ENCODE measurements at places on chromosomes 11 and 22.

GRCh38 chr22:47465809-47466208 is 703.4 kb downstream of the TBC1D22A start:
- no peak for DNase-seq

GRCh38 chr22:25567251-25567675 is 2.8 kb downstream of the GRK3 start:
- no peak for DNase-seq

DNA sequence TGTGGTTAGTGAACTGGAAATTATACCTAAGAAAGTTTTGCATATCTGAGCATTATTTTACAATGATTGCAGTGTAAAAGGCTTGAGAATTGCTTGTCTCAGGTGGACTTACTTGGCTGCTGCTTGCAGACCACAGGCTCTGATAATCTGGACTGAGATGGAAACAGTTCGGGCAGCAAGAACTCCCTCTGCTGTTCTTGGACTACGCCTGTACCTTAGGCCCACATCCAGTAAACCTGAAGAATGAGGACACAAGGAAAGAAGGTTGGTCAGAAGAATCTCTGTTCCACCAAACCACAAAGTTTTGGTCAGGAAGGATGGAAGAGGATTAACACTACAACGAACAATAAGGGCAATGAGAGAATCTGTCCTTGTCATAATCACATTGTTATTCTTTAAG is 80.1 kb downstream of the C2CD3 start:
- no peak for DNase-seq

DNA sequence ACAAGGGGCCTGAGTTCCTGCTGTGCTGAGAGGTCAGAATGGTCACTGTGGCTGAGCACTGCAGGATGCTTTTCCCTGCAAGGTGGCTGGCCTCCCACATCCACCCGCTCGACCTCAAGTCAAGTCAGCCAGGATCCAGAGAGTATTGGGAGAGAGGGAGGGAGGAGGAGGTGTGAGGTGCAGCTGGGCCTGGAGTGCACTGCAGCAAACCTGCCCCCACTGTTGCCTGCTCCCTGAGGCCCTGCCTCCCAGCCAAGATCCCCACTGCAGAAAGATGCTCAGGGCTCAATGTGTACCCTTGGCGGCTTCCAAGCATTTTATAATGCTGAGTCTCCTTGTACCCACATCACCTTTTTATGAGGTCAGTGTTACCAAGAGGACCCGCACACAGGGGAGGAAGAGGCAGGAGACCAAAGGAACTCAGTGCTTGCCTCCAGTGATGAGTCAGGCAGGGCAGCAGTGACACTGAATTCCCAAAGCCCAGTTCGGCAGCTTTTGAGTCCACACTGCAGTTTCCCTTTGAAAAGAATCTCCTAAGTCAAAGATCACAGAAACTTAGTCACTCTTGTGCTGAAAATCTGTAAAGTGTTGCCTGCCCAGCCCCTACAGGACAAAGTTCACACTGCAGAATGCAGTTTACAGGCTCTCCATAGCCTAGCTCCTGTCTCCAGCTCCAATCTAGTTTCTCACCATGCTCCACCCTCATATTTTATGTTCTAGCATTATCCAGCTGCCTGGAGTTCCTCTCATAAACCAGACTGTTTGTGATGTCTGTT is 3.1 kb downstream of the ENDOD1 start:
- no peak for DNase-seq

DNA sequence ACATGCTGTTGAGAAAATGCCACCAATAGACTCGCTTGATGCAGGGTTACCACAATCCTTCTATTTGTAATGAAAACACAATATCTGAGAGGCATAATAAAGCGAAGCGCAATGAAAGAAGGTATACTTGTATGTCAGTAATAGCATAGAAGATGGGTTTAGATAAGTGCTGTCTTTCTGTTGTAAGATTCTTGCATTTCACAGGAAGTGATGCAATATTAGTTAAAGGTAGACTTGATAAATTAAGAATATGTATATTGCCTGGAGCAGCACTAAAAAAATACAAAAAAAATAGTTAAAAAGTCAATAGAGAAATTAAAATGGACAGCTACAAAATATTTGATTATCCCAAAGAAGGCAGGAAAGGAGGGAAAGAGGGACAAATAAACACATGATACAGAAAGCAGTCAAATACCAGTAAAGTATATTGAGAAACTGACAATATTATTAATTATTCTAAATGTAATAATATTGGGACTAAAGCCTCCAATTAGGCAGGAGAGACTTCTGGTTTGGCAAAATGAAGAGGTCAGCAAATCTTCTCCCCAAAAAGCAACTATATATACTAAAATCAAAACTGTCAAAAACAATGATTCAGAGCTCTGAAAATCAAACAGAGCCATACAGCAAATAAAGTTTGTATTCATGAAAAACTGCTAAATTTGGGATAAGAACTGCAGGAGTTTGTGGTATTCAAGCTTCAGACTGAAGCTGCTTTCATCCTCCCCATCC is 46.6 kb upstream of the LRRC55 start:
- DNase-seq, result no peak

GRCh38 chr11:12789596-12790215 is 115.5 kb downstream of the TEAD1 start:
- DNase-seq, result peak; percentile 74

GRCh38 chr11:7903940-7904339 is 27.1 kb downstream of the OR10A6 start:
- no peak for DNase-seq

DNA sequence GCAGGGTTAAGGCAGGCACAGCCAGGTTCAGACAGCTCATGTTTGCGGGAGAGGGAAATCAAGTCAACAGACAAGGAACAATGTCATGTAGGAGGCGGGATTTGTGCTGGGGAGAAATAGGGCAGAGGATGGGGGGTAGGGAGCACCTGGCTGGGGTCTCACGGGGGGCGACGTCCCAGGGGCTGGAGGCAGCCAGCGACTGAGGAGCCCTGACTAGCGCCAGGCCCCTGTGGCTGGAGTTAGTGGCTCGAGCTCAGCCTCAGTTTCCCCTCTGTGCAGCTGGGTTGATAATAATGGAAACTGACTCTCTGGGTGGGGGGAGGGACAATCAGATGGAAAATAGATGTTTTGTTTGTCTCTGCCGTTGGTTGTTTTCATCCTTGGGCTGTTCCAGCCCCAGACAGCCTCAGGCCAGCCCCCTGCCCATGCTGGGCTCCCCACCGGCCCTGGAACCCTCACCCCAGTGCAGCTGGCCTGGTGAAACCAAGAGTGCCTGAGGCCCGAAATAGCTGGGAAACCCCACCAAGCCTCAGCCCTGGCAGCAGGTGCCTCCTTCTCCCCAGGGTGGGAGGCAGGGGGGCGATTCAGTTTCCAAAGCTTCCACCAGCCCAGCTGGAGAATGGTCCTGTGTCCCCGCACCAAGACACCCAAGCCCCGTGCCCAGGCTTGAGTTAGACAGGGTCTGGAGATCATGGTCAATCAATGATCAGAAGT is 44.1 kb downstream of the IGLL5 start:
- no peak for DNase-seq

DNA sequence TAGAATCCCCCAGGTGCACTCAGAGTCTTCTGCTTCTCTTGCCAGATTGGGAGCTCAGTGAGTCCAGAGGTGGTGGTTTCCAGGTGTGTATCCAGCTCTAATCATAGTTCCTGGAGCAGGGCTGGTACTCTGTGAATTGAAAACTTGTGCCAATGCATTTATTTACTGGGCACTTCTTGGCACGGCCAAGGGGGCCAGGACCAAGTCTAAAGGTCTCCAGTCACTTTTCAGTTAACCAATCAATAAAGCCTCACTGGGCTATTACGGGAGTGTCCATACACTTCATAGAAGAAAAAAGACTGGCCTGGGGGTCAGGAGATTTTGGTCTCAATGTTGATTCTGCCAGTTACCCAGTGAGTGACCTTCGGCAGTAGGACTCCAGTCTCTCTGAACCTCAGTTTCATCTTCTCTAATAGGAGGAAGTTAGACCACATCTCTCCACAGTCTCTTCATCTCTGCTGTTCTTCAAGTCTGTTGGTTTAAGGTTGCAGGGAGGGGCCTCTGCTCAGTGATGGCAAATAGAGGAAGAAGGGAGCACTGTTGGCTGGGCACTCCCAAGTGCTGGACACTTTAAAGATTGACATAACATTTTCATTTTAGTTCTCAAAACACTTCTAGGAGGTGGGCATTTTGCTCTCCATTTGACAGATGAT is 188.5 kb upstream of the E2F8 start:
- DNase-seq, result no peak

GRCh38 chr11:101960231-101960630 is 43.9 kb upstream of the ANGPTL5 start:
- DNase-seq, result no peak

GRCh38 chr22:37784829-37785495 is 22.8 kb upstream of the GCAT start:
- peak; percentile 78 for DNase-seq

DNA sequence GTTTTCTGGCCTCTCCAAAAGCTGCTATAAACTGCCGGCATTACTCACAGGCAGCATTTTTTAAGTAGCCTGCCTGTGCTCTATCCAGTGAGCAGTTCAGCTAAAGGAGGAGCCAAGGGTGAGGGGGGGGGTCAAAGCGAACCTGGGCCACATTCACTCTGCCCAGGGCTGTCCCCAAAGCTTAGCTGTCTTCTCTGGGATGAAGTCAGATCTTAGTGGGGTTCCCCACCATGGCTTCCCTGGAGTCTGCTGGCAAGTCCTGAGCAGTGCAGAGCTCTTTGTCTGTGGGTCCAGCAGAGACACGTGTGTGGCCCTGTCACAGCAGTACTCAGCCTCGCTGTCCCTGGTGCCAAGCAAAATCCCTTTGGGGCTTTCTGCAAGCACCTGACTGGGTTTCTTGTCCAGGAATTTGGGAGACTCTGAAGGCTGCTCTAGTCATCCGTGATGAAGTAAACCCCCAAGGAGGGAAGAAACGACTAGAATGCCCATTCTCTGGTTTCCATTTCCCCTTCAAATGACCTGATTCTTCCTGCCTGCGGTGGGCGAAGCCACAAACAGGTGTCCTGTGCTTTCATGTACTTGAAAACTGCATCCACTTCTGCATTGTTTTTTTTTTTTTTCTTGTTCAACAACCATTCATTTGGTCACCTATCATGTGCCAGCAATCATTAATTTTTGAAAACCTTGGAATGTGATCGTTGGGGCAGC is 2.6 kb downstream of the KCNJ5 start:
- no peak for DNase-seq

DNA sequence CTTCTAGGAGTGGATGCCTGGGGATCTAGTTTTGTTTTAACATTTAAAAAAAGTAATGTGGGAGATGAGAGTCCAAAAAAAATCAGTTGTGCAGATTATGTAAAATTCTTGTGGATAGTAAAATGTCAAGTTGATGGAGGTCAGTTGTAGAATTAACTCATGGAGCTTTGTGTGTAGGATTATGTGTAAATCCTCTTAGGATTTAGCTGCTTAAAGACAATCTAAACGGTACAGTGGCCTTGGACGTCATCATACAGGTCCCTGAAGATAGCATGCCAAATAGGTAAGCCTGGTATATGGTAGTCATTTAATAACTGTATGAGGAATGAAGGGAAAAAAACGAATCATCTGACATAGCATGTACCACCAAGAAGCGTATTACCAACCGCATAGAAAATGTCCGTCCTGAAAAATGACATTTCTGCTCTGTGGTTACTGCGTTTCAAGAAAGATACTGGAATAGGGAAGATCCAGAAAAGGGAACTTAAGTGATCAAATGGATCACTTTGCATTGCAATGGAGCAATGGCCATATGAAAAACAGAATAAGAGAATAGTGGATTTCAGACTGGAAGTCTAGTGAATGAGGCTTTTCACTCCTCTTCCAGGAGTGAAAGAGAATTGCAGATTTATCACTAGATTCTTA is 61.3 kb downstream of the BCL2L13 start:
- DNase-seq, result no peak

DNA sequence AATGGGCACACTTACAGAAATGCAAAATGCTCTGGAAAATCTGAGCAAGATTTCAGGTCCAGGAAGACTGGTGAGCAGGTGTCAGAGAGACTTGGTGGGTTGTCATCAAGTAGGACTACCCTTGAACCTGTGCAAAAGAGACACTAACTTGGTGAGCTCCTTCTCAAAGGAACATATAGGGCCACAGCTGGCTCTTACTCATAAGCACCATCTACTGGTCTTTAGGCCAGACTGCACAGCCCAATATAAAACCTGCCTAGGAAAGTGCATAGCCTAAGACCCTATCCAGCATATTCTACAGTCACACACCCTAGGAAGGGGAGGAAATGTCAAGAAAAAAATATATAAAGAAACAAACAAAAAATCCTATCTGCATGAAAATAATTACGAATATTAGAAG is 18.2 kb upstream of the OR10W1 start:
- no peak for DNase-seq

GRCh38 chr11:117861151-117862018 is 15.1 kb downstream of the FXYD6 start:
- DNase-seq, result peak; percentile 91

DNA sequence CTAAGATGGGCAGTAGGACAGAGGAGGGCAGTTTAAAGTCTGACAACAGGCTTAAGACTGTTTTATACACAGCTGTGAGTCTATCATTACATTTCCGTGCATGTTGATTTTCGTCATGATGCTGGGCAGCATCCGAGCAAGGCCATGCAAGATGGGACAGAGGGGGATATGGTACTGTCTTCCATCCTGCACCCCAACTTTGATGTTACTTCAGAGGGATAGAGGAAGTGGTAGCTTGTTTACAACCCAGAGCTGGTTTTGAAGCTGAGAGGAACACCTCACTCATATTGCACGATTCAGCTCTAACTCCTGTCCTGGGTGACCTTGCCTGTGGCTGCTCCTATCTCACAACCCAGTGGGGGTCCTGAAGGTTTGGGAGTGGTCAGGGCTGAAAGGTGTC is 3.0 kb upstream of the SORL1 start:
- no peak for DNase-seq

- DNase-seq, result no peak
Measured at GRCh38 chr11:72221386-72222075, 3.0 kb upstream of the INPPL1 start.

DNA sequence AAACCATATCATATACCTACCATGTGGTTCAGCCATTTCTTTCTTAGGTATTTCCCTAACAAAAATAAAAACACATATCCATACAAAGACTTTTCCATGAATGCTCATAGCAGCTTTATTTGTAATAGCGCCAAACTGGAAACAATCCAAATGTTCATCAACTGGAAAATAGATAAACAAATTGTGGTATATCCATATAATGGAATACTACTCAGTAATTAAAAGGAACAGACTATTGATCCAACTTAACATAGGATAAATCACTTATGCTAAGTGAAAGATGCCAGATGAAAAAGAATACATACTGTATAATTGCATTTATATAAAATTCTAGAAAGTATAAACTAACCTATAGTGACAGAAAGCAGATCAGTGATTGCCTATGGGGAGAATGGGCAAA is 323.3 kb downstream of the BUD13 start:
- no peak for DNase-seq

DNA sequence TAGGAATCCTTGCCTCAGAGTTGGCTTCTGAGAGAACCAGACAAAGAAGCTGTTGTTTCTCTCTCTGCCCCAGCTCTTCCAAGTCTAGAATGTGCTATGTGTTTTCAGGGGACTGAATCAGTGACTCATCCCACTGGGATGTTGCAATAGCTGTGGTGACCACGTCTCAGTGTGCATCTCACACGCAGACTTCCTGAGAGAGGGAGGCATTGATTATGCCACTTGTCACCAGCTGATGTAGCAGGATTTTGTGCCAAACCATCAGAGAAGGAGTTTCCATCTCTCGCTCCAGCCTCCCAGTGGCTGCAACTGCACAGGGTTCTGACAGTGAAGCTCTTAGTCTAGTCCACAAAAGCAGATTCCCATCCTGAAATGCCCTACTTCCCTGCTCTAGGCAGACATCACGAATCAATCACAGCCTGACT is 455.8 kb downstream of the MIAT start:
- DNase-seq, result no peak
